ENCODE measurements at places on chromosomes 7 and 10. TPM values are rescaled to one million over a fixed set of nuclear protein-coding genes. Genes with fewer than 3 reads are reported as not detected.

The LDB3 gene
- 4.7 TPM for total RNA-seq

DNA sequence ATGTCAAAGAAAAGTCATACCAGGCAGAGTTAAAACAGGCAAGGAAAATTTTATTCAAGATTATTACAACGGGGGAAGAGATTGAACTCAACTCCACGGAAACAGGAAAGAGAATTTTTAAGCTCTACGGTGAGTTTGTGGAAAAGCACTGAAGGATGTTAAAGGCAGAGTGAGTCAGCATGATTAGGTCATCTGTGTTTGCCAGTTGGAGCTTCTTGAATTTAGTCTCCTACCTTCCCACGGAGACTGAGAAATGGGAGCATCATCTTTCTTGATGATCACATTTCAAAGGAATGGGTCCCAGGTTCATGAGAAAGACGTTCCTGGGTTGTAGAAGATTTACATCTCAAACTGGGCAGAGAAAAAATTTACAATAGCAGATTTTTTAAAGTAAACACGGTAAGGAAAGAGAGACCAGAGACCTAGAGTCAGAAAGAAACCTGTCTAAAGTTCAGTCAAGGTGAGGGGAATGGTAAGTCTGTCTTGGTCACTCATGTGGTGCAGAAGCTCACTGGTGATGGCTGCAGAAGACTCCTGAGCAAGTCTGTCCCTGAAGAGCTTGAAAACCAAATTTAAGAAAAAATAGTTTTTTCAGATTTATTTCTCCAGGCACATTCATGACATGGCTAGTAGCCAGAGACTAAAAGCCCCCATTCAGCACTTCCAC lies 516.9 kb upstream of the LRRN3 start:
- H3K4me3 ChIP-seq, result no peak overlapping the region
- no peaks in the 10 kb centered on the region for H3K4me1 ChIP-seq
- no peak for DNase-seq
- no peak overlapping the region for H3K27ac ChIP-seq

GRCh38 chr7:13682626-13683025 lies 306.8 kb downstream of the ETV1 start:
- no peak for DNase-seq
- no peaks in the 10 kb centered on the region for H3K4me1 ChIP-seq
- no peaks in the 10 kb centered on the region for H3K36me3 ChIP-seq
- no peak overlapping the region for H3K27ac ChIP-seq
- H3K27me3 ChIP-seq, result no peaks in the 10 kb centered on the region
- H3K4me3 ChIP-seq, result no peak overlapping the region

DNA sequence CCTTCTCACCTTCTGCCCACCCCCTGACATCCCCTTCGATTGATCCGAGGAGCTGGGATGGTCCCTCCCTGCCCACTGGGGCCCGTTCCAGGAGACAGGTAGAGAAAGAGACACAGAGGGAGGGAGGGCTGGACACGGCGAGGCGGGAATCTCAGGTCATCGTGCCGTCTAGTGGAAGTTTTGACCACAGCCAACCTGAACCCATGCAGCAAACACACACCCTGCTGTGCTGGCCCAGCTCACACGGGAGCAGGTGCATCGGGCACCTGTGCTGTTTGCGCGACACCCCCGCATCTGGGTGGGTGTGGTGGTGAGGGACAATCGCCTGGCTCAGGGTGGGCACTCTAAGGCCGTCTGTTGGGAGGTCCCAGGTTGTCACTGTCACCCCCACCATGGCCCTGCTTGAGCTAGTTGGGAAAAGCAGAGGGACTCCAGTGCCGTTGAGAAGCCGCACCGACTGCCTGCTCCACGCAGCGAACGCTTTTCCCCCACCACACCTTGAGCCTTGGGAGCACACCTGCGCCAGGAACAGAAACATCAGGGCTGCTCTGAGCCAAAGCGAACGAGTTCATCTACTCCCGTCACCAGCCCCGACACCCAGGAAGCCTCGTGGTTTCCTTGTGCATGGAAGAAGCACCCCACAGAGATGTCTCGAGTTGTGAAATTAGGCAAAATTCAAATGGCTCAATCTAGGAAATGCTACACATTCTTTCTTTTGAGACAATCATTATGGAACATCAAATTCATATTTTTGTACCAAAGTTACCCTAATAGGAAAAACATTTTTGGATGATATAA lies 285.8 kb downstream of the DNAJB6 start:
- no peaks in the 10 kb centered on the region for H3K27me3 ChIP-seq
- no peaks in the 10 kb centered on the region for H3K4me1 ChIP-seq
- no peak for DNase-seq
- no peak overlapping the region for H3K27ac ChIP-seq
- H3K4me3 ChIP-seq, result no peak overlapping the region
- H3K36me3 ChIP-seq, result no peaks in the 10 kb centered on the region

DNA sequence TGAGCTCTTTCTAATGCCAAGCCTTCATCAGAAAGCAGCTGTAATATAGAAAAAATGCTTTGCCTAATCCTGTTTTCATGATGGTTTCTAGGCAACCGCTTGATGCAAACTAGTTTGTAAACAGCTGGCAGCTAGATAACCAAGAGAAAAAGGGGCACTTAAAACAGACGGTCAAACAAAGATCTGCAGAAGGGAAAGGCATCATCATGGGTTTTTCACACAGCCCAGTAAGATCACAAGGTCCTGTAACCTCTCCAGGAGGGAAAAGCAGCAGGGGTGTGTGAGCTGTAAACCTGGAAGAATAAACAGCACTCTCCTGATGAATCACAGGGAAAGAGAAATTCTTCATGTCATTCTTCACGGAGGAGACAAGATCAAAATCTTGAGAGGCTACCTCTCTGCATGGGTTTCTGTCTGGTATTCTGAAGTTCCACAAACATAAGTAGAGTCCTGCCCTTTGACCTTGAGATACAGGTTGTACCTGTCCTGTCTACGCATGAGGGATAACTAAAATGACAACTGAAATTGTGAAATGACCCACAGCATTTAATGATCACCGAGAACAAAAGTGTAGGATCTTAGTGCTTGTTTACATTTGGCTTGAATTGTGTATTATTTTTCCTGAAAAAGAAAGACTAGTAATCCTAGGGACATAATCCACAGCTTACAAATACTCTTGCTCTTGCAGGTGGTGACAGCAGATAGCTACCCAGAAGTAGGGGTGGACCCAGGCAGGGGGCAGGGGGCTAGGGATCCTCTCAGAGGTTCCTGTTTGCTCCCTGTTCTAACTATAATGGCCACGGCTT lies 48.0 kb downstream of the CREB3L2 start:
- DNase-seq, result no peak
- peaks cover 66% of the 10 kb centered on the region for H3K4me1 ChIP-seq
- no peaks in the 10 kb centered on the region for H3K36me3 ChIP-seq
- no peaks in the 10 kb centered on the region for H3K27me3 ChIP-seq
